Stimulated activated CD4-positive, alpha-beta T cell treated with anti-CD3 and anti-CD28 coated beads, Interleukin-2, amount 100 ng/mL, for 24 hours (primary cell): ENCODE measurements at places on chromosomes 1 and 21.

- no peak for DNase-seq
Observed at GRCh38 chr1:14435368-14436023, 163.0 kb upstream of the KAZN start.

- DNase-seq, result no peak
Observed at GRCh38 chr1:211017075-211017718, 116.8 kb downstream of the KCNH1 start.

DNA sequence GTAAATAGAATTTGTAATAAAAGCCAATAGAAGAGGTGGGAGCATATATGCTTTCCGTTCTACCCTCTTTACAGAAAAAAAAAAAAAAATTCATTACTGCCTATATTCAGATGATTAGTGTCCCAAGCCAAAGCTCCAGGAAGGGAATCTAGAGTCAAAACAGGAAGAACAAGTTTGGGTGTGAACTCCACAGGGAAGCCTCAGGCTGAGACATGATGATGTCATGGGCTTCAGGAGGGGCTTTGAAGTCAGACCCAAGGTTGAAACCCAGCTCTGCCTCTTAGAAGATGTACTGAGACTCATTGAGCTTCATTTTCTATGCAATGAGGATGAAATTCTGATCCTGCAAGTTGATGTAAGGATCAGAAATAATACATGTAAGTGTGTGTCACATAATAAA, 250.0 kb upstream of the ADGRL2 start:
- no peak for DNase-seq

GRCh38 chr1:156160743-156161171, 7.4 kb downstream of the SEMA4A start:
- peak; percentile 80 for DNase-seq

DNA sequence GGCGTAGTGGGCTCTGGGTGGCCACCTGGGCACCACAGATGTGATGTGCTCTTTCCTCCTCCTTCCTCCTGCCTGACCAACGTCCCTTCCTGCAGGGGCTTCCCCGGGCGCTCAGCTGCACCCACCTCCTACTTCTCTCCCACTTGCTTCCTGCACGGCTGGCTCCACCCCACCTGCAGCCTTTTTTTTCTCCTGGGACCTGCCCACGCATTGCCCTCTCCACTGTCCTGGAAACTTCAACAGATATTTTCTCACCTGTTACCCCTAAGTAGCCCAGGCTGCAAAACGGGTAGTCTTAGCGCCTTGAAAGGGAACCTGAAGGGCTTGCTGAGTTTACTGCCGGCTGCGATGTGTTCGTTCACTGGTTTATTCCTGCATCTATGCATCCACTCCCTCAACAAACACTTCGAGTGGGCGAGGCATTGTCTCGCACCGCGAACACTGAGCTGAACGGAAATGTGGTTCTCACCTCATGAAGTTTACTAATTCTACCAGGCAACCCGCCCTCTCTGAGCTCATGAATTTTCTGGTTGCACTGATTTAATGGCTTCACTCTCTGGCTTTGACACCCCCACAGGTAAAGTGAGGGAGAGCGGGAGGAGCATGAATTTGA, 23.6 kb downstream of the ZBTB18 start:
- DNase-seq, result peak; percentile 28

DNA sequence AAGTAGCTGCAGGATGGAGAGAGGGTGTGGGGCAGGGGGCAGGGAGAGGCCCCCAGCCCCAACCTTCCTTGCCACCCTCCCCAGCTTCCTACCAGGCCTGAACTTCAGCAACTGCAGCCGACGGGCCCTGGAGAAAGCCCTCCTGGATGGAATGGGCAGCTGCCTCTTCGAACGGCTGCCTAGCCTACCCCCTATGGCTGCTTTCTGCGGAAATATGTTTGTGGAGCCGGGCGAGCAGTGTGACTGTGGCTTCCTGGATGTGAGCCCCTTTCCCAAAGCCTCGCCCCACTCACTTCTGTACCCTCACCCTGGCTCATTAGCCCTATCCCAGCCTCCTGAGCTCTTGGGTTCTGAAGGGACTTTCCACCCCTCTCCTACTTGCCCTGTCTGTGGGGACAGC, 6.0 kb downstream of the ADAM15 start:
- DNase-seq, result no peak

DNA sequence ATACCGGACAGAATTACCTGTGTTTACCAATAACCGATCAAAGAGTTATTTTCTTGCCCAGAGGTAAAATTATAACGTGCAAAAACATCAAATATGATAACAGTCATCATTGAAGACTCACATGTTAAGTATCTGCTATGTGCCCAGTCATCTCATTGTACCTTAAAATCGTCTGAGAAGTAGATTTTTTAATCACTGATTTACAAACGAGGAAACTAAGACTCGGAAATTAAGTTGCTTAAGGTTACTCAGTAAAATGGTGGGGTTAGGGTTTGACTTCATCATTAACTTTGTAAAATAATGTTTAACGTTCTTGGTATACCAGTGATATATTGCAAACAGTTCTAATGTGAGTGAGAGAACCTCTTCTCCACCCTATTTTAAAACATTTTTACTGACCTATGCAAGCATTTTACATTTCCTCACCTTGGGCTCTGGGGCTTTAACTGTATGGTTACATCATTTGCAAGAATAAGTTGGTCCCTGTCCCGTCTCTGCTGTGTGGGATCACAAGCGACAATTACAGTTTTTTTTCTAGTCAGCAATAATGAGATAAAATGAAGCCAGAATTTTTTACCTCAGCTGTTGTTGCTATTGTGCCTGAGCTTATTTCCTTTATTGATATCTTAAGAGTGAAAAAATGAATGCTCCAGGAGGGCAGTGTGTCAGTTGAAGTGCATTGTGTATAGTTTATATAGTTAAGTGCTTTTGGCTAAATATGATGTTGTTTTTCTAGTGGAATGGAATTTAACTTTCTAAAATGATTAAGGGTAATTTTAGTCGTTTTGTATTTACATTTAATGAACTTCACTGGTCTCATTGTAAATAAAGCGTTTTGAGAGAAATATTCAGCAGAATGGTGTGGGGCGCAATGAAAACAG, 2.7 kb downstream of the RPRD2 start:
- DNase-seq, result peak; percentile 17

- no peak for DNase-seq
Observed at GRCh38 chr1:7642781-7643529, 128.1 kb upstream of the VAMP3 start.

- DNase-seq, result no peak
Observed at GRCh38 chr1:29634746-29635335, 398.5 kb downstream of the PTPRU start.

DNA sequence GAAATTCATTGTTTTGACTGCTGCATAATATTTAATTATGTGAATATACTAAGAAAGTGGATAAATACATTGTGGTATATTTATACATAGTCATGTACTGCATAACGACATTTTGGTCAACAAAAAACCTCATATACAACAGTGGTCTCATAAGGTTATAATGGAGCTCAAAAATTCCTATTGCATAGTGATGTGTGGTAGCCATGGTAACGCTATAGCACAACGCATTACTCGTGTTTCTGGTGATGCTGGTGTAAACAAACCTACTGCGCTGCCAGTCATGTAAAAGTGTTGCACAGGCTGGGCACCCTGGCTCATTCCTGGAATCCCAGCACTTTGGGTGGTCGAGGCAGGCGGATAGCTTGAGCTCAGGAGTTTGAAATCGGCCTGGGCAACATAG, 52.6 kb upstream of the NHLH2 start:
- no peak for DNase-seq

GRCh38 chr1:222073307-222073995, 331.6 kb upstream of the DUSP10 start:
- DNase-seq, result no peak

DNA sequence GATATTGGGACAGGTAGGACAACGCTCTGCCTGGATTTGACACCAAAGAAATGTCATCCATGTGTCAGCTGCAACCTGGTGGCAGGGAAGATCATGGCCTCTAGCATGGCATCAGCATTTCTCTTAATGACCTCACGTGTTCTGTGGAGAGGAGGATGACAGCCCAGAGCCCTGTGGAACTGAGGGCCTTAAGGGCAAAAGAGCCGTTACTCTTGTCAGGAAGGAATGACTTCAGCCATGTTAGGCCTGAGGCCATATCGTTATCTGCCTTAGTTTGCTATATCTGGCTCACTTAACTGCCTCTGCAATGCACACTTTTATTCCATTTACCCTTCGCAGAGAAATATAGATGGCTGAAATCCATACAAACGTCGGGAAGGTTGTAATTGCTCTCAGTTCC, 83.2 kb upstream of the PBX1 start:
- DNase-seq, result no peak

GRCh38 chr1:186304982-186305949, 69.8 kb downstream of the TPR start:
- DNase-seq, result no peak

DNA sequence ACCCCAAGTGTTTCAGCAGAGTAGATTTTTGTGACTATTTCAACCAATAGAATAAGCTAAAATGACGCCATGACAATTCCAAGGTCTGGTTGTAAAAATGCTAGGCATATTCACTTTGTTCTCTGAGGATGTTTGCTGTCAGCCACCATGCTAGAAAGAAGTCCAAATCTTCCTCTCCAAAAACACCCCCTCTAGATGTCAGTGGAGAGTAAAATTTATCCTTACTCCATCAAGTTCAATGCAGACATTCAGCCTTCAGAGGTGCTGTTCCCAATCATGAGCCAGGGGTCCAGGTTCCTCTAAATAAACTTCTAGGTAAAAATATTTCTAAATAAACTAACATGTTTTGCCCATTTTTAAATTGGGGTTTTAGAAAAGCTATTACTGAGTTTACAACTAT, 395.4 kb upstream of the ADAMTS5 start:
- no peak for DNase-seq

DNA sequence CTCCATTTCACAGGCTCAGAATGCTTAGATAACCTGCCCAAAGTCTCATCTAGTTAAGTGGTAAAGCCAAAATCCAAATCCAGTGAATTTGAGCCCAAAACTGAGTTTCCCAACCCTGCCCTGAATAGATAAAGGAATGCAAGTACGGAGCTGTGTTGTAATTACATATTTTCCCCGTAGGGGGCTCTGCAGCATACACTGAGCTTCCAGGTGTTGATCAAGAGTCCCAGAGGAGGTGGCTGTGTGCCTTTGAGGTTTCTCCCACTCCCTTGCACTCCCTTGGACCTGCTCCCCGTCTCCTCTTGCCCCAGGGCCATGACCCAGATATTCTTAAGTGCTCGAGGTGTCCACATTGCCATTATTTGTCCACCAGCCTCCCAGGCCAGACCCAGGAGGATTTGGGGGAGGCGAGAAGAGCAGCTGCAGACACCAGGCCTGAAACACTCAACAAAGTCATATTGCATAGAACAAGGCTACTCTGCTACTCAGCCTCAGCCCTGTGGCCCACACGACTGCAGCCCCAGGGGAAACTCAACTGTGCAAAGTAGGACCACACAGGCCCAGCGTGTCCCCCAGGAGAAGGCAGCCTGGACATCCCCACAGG, 18.4 kb upstream of the LY9 start:
- DNase-seq, result peak; percentile 42

DNA sequence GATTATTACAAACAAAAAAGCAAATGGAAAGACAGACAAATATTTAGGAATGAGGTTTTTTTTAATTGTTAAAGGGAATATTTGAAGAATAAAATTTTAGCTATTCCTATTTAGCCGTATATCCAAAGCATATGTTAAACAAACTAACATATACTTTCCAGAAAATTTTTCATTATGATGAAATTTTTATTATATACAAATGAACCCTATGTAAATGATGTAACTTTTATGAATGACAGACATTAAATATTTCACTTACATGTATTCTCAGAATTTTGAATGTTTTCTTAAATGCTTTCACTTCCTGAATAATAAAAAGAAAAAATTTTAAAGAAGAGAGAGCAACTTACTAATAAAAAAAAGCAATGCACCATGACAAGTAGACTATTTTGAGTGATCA, 15.8 kb downstream of the LHX9 start:
- DNase-seq, result no peak

GRCh38 chr1:241408170-241408569, 51.2 kb upstream of the RGS7 start:
- DNase-seq, result no peak

DNA sequence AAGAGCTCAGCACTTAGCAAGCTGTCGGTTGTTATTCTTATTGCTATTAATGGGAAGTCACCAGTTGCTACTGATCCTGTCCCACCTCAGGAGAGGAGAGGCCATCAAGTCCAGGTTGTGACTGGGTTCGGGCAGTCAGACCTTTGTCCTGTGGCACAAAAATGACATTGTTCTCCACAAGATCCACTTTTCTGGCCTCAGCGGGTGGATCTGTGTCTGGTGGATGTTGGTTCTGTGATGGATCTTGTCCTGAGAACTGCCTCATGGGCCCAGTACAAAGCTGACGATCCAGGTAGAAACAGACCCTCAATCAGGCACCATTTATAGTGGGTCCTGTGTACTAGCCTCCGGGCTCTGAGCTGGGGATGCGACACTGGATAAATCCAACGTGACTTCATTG, 26.9 kb downstream of the TRIM67 start:
- DNase-seq, result no peak

DNA sequence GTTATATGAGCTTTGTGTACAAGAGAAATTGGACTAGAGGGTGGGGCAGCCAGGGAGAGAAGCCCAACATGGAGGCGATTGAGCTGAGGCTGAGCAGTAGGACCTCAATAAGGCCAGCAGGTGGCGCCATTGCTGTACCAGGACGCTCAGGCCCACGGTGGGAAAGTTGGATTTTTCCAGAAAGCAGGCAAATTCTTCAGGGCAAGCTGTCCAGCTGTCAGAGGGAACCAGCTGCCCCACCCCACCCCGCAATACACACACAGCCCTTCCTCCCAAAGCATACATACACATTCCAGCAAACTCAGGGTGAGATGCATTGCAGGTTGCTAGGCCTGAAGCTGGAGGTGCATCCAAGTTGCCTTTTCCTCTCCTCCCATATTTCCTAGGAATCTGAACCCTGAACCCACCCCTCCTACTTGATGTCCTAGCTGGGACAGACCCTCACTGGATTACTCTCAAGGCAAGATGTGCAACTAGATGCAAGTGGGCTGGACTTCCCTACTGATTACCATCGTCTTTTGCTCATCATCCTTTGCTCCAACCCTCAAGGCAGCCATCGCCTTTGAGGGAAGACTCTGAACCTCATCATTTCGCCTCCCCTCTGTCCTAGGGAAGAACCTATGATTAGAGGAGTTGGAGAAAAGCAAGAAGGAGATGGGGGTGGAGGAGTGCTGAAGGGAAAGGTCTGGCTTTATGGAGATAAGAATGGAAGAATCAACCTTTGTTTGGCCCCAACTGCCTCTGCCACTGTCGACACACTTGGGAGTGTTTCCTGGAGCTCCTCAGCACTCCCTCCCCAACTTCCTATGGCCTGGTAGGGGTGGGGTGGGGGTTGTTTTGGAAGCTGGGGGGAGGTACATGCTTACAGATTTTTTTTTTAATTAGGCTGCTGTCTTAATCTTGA, 25.5 kb downstream of the CD34 start:
- DNase-seq, result peak; percentile 78

DNA sequence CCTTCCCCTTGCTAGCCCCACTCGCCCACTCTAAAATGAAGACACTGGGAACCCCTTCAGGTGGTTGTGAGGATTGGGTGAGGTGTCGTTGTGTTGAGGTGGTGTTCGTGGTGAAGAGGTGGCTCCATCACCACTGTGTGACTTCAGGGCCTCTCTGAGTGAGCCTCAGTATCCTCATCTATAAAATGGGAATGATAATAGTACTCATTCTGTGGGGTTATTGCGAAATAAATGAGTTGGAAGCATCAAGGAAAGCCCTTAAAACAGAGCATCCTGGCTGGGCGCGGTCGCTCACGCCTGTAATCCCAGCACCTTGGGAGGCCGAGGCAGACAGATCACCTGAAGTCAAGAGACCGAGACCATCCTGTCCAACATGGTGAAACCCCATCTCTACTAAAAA, 6.7 kb upstream of the MARCKSL1 start:
- DNase-seq, result no peak
